NAMALWA (cell line): ENCODE measurements at places on chromosomes 1 and 21.
A peak's percentile ranks its signal among the peaks of the same experiment; 100 is the strongest.

- peak; percentile 72 for DNase-seq
Measured at GRCh38 chr1:158095737-158096335, 84.9 kb upstream of the CD1D start.

GRCh38 chr21:36463991-36464390 lies 15.9 kb downstream of the CLDN14 start:
- DNase-seq: no peak

GRCh38 chr1:101071470-101071891 lies 45.9 kb upstream of the DPH5 start:
- DNase-seq: no peak

DNA sequence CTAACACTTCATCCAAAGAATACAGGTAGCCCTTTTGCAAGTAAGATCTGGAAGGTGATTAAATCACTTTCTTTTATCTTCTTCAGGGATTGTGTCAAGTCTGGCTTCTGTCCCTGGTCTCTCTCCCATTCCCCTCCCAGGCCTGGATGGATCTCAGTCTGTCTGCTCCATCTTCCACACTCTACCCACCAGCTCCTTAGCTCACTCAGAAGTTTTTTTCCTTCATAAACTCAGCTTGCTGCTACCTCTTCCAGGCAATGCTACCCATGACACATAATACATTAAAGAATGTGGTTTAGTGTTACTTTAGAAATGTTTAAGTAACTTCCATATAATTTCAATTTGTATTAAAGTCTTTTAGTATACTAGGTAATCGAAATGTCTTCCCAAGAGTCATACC lies 133.1 kb downstream of the AKT3 start:
- DNase-seq: no peak

DNA sequence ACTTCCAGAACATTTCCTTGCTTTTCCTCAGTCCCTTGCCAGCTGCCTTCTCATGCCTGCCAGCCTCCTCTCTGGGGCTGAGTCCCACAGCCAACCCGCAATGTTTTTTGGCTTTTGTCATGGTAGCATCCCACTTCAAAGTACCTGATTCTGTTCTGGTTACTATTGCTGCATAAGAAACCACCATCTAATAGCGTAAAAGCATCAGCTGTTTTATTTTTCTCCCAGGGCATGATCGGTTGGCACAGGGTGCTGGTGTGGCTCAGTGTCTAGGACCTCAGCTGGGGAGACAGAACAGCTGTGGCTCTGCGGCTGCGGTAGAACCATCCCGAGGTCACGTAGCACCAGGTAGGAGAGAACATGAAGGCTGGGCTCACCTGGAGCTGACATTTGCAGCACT lies 8.9 kb upstream of the PRMT2 start:
- no peak for DNase-seq

DNA sequence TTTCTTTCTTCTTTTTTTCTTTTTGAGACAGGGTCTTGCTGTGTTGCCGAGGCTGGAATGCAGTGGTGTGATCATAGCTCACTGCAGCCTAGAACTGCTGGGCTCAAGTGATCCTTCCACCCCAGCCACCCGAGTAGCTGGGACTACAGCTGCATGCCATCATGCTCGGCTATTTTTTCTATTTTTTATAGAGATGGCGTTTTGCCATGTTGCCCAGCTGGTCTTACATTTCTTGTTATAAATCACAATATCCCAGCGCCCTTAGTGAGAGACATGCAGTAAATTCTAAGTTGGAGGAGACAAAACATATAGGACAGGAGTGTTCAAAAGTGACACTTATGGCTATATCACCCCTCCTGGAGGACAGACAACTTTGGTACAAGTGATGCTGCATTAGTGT lies 31.3 kb upstream of the ACTN2 start:
- DNase-seq: no peak

- DNase-seq: no peak
Measured at GRCh38 chr1:230827081-230827681, 41.1 kb downstream of the C1orf198 start.

DNA sequence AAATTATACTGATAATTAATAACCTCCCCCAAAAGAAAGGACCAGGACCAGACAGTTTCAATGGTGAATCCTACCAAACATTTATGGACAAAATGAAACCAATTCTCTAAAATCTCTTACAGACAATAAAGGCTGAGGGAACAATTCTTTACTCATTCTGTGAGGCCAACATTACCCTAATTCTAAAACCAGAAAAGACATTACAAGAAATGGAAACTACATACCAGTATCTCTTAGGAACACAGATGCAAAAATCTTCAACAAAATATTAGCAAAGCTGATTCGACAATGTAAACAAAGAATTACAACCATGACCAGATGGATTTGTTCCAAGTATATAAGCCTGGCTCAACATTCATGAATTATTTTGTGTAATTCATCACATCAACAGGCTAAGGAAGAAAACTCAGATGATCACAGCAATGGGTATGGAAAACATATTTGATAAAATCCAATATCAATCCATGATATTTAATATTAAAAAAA lies 8.6 kb downstream of the TMED5 start:
- DNase-seq: no peak

DNA sequence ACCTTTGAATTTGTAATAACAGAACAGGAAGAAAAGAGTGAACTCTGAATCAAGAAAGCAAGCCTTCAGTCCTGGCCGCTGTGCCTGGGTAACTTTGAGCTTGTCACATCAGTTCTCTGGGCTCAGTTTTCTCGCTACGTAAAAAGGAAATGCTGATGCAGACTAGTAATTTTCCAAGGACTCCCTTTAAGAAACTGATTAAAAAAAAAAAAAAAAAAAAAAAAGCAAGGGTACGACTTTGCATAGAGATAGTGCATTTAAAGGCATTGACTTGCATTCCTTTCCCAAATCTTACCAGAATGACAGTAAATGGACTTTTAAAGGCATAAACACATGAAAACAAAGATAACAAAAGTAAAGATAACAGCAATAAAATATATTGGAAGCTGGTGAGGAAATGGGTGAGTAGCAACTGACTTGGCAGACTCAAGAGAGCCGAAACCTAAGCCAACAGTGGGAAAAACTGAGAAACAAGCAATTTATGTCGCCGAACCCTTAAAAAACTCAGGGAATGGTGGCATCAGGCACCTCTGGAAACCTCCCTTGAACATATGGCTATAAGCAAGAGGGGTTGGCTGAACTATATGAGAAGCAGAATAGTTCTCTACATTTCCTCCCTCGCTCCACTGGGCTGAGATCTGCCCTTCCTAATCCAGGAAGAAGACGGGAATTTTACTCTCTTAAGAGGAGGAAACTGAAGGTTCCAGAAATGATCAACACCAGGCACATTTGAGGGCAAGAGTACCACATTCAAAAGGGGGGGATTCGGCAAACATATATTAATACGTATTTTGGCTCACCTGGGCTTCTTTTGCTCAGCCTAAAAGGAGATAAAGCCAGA lies 189.2 kb downstream of the CDC7 start:
- DNase-seq: no peak

DNA sequence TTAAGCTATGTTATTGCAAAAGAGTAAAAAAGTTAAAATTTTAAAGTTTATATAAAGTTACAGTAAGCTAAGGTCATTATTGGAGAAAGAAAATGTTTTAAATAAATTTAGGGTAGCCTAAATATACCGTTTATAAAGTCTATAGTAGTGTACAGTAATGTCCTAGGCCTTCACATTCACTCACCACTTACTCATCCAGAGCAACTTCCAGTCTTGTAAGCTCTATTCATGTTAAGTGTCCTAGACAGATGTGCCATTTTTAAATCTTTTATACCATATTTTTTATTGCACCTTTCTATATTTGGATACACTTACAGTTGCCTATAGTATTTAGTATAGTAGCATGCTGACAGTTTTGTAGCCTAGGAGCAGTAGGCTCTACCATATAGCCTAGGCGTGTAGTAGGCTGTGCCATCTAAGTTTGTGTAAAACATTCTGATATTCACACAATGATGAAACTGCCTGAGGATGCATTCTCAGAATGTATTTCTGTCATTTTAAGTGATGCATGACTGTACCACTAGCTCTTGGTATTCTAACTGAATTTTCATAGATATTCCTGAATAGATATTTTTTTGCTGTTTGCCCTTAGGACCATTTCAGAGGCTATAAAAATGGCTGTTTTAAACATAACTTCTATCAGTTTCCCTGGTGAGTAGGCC lies 26.8 kb downstream of the PPP2R5A start:
- no peak for DNase-seq

- DNase-seq: no peak
Measured at GRCh38 chr1:164699815-164700491, 141.0 kb downstream of the PBX1 start.

- DNase-seq: no peak
Measured at GRCh38 chr1:29851691-29852090, 615.4 kb downstream of the PTPRU start.

GRCh38 chr1:21783679-21784603 lies 992 bp upstream of the USP48 start:
- no peak for DNase-seq

DNA sequence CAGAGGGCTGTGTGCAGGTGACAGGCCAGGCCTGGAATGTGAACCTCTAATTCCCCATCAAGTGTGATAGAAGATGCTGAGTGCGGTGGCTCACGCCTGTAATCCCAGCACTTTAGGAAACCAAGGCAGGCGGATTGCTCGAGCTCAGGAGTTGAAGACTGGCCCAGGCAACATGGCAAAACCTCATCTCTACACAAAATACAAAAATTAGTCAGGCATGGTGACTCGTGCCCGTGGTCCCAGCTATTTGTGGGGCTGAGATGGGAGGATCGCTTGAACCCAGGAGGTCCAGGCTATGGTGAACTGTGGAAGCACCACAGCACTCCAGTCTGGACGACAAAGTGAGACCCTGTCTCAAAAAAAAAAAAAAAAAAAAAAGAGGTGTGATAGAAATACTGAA lies 40.1 kb upstream of the PUM1 start:
- no peak for DNase-seq

- no peak for DNase-seq
Measured at GRCh38 chr1:183281039-183281438, 95.0 kb downstream of the LAMC2 start.

DNA sequence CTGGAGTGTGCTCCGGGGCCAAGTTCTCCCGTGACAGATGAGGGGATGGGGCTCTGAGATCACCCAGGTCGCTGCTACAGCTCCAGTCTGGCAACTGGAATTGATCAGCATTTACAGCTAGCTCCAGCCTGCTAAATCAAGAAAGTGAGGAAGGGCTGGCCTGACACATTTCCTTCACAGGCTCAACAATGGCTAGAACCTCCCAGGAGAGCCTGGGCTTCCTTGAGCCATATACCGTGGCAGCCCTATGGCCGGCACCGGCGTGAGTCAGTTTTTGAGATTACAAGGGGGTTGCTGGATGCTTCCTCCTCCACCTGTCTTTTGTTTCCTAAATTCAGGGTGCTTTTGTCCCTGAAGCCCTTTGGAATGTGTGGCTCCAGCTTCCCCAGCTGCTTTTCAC lies 104.2 kb downstream of the ETS2 start:
- no peak for DNase-seq

DNA sequence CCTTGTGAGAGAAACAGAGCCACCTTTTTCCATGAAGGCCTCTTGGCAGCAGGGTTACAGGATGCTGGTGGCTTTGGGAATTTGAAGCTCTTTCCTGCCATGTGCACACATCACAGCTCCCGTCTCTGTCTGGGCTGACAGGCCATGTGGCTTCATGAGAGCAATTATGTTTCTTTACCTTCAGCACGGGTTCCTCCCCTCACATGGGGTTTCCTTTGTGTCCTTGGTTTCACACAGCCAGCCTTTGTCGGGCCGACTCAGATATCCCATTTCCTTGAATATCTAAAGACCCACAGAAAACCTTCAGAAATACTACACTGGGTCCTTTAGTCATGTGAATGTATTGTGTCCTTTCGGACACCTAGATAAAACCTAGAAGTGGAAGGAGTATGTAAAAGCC lies 7.1 kb downstream of the CLIC6 start:
- DNase-seq: no peak

DNA sequence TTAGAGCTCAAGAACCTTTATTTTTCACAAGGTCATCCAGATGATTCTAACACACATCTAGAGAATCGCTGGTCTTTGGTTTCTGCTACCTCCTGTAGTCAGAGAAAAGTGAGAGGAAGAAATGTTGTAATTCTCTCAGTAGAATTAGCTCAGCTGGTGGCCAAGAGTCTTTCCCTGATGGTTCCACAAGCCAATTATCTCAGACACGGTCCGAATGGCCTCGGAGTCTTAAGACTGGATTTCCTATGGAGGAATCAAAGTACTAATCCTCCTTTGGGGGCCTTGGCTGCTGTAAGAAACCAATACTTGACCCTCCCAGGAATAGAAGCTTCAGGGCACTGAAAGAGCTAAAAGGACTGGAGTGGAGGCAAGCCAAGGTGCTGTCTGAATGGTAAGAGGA lies 1.8 kb downstream of the TMEM81 start:
- no peak for DNase-seq

- DNase-seq: peak; percentile 45
Measured at GRCh38 chr1:236451796-236452373, 57.8 kb downstream of the EDARADD start.

DNA sequence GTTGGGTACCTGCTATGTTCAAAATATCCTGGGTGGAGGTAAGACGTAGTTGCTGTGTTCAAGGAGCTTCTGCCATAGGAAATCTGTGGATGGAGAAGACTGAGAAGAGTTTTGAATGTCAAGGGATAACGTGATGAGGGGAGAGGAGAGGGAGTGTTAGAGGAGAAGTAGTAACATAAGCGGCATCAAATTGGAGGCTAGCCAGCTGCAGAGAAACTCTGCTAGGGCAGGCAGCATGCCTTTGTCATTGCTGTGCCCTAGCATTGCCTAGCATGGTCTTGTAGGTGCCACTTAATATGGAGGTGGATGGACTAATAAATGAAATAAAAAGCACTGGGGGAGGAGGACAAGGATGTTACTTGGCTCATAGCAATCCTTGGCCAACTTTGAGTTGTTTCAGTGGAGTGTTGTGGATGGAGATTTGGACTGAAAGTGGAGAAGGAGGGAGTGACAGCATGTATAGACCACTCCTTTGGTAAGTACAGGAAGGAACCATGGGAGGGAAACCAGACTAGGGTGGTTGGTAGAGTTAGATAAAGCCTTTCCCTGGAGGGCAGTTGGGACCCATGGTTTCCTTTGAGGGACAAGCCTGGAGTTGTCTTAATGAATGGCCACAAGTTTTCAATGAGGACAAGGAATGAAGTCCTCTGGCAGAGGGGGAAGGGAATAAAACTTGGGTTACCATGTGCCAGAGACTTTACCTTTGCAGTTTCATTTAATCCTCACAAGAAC lies 6.3 kb downstream of the VANGL1 start:
- DNase-seq: no peak

DNA sequence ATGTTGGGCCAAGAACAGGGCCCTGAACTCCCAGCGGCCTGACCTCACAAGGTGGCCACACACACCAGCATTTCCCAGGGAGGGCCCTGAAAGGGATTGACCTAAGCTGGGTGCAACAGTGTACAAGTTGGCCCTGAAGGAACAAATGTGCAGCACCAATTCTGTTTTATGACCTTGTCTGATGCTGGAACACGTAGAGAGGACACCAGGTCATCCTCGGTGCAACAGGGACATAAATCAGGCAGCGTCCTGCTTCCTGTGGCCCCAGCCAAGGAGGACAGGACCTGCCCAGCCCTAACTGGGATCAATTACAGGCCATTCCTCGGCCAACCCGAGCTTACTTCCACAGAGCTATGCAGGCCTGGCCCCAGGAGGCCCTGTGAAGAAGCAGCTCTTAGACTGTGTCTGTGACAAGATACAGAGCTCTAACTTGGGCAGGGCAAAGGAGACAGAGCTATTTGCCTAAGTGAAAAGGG lies 12.8 kb upstream of the PHC2 start:
- no peak for DNase-seq
